ENCODE measurements at places on chromosomes 5 and 9.

DNA sequence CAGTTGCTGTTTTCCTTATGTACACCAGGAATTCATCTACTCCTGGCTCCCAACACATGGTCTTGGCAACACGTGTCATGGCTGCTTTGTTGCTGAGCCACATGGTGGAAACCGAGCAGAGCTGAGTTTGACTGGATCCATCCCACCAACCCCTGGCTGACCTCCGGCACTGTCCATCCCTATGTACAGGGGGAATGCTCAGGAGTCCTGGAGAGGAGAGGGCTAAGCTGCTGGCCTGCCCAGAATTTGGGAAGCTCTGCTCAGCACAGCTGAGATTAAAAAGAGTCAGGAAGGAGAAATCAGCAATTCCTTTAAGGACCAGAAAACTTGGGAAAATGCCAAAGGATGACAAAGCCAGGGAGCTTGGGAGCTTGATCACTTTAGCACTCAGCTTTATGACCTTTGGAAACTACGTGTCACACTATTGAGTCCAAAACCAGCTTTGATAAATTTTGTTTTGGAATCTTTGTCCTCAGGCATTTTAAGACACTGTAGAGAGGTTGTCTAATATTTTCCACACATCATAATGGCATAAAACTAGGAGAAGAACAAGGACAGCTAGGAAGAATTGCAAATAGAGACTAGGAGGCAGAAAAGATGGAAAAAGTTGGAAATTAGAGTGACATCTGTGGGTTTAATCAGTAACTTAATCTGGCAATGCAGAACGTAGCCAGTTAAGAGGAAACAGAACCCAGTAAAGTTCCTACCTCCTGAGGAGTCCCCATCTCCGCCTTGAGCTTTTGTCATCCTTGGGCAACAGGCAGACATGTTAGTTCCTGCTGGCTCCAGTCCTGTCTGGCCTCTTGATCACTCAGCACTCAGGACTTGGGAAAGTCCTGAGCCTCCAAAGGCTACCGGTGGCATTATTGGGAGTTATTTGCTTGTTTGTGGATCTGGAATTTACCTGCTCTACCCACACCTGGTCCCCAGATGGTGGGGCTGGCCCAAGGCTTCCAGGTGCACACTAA is 62.5 kb upstream of the PLPP1 start:
- DNase-seq, result no peak

DNA sequence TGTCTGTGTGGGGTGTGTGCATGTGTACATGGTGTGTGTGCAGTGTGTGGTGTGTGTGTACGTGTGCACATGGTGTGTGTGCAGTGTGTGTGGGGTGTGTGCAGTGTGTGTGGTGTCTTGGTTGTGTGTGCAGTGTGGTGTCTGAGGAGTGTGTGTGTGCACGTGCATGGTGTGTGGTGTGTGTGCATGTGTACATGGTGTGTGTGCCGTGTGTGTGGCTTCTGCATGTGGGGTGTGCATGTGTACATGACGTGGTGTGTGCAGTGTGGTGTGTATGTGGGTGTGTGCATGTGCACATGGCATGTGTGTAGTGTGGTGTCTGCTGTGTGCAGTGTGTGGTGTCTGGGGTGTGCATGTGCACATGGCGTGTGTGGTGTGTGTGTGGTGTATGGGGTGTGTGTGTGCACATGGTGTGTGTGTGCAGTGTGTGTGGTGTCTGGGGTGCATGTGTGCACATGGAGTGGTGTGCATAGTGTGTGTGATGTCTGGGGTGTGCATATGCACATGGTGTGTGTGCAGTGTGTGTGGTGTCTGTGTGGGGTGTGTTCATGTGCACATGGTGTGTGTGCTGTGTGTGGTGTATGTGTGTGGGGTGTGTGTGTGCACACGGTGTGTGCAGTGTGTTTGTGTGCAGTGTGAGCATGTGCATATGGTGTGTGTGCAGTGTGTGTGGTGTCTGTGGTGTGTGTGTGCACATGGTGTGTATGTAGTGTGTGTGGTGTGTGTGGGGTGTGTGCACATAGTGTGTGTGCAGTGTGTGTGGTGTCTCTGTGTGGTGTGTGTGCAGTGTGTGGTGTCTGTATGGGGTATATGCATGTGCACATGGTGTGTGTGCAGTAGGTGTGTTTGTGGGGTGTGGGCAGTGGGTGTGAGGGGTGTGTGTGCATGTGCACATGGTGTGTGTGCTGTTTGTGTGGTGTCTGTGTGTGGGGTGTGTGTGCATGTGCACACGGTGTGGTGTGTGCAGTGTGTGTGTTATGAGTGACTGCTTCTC is 40.6 kb upstream of the ZNG1F start:
- DNase-seq, result no peak

GRCh38 chr5:134071614-134072207 is 42.8 kb upstream of the TCF7 start:
- no peak for DNase-seq

DNA sequence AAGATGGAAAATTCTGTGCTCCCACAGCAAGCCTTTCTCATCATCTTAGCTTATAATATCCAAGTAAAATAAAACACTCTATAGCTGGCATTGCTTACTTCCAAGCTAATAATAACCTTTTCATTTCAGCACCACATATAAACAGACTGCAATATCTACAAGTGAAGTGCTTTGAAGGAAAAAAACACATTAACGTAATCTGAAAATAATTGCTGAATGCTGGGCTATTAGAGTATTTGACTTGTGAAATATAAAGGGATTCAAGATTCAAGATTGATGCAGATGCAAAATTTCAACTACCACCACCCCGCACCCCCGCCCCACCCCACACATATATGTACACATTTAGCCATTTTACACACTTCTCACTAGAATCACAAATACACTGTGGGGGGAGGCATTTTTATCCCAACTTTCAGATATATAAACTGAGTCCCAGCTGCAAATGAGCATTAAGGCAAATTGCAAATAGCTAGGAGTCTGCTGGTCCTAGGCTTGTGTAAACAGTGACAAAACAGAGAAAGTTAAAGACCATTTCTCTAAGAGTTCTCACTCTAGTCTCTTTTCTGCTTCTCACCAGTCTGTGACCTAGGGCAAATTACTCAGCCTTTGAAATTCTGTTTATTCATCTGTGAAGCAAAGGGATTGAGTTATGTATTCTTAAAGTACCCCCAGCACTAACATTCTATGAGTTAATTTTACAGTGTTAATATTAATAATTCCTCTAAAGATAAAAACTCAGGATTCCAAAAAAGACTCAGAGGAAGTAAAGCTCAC is 489.4 kb downstream of the PRELID2 start:
- no peak for DNase-seq

DNA sequence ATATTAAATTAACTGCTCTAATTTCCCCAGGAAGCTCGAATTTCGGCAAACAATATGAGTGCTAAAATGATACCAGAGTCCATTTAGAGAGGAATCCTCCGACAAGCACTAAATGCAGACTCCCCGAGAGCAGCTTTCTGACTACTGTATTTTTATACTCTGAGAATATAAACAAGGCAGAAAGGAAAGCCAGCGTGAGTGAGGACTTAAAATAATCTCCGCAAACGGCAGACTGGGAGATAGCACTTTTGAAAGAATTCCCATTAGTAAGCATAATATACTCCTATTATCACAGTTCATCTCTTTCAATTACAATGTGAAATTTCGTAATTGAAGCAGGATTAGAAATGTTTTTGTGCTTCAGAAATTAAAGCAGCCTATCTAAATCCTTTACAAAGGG is 269.4 kb upstream of the PANK3 start:
- DNase-seq, result no peak

GRCh38 chr9:74729136-74729695 is 158.5 kb downstream of the TRPM6 start:
- no peak for DNase-seq
